ENCODE measurements at places on chromosomes 3 and 15.

DNA sequence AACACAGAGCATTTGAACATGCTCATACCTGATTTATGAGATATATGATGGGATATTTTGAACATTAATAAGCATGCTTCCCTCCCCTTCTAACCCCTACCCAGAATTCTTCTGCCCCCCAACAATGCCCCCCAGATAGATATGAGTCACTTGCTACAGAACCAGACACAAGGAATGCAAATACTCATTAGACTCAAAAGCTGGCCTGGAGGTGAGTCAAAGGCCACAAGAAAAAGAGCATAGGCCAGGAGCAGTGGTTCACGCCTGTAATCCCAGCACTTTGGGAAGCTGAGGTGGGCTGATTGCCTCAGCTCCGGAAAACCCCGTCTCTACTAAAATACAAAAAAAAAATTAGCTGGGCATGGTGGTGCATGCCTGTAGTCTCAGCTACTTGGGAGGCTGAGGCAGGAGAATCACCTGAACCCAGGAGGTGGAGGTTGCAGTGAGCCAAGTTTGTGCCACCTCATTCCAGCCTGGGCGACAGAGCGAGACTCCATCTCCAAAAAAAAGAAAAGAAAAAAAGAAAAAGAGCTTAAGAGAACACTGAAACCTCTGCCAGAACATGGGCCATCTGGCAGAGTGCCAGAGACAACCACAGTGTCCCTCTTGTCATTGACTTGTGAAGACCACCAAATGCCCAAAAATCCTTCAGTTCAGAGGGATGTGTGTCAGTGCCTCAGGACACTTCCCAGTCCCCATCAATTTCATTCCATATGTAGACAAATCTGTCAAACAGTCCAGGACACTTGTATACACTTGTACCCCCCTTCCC, 3.9 kb upstream of the SH3GL3 start:
- no peak for DNase-seq

GRCh38 chr3:97821287-97821773, 481 bp upstream of the CRYBG3 start:
- DNase-seq, result peak; percentile 32

DNA sequence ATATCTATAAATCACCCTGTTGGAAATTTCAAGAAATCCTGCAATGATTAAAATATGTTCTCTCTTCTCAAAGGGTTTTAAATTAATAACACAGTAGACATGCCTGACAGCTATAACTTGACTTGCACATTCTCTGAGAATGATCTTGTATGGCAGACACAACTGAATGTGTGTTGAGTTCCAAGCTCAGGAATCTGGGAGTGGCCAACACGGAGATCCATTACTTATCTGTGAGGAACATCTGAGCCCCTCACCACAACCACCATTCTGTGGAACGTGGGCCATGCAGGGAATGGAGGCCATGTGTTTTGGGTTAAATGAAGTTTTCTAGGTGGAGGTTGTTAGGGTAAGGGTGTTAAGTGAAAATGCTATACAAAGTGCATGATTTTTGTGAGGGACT, 105.3 kb upstream of the CHMP2B start:
- DNase-seq, result no peak

GRCh38 chr3:54862526-54862925, 65.3 kb downstream of the LRTM1 start:
- DNase-seq, result no peak

DNA sequence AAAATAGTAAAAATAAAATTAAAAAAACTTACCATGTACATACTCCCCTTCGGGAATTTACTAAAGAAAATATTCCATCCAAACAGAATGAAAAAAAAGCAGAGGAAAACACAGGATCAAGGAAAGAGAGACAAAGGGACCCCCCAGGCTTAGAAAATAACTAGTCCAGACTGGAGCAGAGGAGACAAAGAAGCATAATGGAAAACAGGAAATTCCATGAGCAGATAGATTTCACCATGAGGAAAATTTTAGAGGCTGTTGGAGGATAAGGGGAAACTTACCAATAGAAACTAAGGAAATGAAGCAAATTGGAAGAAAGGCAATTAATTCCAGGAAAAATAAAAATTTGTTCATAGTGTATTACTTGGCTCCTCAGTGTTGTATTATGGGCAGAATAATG, 36.7 kb downstream of the SLC27A2 start:
- DNase-seq, result no peak

DNA sequence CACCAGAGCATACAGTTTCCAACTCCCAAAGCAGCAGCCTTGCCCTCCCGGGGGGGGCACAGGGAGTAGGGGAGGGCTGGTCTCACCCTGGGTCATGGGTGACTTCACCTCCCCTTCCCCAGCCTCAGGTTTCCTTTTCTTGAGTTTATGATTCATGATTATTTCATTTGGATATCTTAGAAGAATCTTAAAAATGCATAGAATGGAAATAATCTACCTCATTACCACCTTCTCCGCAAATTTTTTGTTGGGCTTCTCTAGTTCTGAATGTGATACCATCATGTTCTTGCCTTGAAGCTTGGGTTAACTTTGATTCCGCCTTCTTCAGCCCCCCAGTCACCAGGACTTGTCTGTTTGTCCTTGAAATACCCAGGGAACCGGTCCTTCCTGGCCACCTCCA, 148.8 kb upstream of the ROPN1 start:
- DNase-seq, result no peak

- no peak for DNase-seq
Measured at GRCh38 chr3:27728195-27729087, 6.3 kb upstream of the EOMES start.

DNA sequence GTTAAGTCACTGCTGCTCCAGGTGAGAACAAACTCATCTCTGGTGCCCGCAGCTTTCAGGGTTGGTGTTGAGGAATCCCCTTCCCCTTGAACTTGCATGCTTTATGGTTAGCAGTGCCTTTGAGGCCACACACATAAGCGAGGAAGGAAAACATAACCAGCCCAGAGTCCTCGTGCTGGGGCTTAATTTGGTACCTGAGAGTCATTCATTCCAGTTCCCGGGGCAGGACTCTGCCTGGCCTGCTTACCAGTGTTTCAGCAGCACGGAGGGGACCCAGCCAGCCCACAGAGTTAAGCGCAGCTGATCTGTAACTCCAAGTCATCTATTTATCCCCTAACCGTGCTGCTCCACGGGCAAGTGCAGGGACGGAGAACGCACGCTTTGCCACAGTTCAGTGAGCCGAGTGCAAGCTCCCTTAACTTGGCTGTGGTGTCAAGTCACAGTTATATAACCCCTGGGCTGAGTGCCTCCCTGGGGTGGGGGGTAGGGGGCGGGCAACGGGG, 302.3 kb upstream of the ICE2 start:
- DNase-seq, result no peak

GRCh38 chr3:93994056-93994455, 14.1 kb downstream of the ARL13B start:
- no peak for DNase-seq

DNA sequence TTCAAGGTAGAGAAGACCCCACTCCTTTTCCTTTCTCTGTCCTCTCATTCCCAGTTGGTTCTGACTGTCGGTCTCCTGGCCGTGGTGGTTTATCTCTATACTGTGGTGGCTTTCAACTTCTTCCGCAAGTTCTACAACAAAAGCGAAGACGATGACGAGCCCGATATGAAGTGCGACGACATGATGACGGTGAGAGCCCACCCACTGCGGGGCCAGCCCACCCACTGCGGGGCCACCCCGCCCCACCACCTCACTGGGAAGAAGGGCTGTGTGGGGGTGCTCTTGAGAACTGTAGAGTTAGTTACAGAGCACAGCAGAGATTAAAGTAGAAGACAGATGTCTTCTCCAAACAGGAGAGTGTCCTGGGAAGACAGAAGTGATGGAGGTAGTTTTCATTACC, 110.6 kb upstream of the CHRM5 start:
- DNase-seq, result no peak

GRCh38 chr15:74410502-74410901, 23.3 kb downstream of the SEMA7A start:
- DNase-seq, result no peak

DNA sequence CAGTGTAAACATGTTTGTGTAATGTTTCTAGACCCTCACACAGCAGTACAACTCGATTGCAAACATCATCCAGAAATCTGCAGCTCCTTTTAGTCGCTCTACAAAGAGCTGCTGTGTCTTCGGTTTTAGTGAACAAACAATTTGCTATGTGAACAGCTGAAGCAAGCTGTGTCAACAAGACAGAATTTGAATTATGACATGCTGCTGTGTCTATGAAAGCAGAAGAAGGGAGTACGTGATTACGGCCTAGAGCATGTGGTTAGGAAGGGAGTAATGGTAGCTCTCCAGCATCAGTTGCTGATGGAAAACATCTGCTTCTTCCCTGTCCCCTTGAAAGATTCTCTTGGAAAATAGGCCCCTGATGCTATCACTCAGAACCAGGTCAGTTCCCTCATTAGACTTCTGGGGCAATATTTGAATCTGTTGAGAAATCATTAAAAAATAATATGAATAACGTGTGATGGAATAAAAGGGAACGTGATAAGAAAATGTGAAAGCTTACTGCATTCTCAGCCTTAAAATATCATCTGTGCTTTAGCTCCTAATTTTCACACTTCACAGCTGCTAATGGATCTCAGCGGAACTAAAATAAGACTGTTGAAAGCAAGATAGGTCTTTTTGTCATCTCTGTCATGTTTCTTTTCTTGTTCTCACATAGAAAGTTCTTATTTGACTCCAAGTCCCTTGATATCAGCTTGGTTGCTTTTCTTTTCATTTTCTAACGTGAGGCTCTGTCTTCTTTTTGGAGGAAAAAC, 891.5 kb downstream of the ROBO2 start:
- no peak for DNase-seq

DNA sequence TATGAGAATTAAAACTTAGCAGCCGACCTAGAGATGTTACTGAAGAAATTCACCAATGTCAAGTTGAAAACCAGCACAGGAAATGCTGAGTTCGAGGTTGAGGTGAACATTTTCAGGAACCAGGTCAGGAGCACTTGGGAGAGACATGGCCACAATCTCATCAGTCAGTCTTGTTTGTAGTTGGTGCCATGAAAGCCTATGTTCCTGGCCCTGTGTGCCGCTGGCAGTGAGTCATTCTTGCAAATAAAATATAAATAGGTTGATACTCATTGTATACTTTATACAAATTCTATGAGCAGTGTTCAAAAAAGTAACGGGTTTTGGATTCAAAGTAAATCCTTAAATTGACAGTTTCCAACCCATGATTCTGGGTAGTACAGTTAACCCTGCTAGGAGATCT, 1.5 kb upstream of the FSIP1 start:
- DNase-seq, result no peak

- no peak for DNase-seq
Measured at GRCh38 chr3:88369337-88369736, 219.6 kb downstream of the C3orf38 start.

GRCh38 chr3:194387276-194387675, 11.8 kb downstream of the GP5 start:
- DNase-seq, result no peak

DNA sequence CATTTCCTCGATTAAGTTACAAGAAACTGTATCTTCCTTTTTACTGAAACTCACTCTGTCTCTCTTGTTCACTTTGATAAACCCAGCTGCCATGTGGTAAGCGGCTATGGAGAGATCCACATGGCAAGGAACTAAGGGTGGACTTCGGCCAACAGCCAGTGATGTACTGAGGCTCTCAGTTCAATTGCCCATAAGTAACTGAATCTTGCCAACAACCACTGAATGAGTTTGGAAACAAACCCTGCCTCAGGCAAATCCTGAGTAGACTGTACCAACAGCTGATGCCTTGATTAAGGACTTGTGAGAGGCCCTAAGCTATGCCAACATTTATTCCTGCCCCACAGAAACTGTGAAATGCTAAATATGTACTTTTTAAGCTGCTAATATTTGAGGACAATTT, 433.5 kb downstream of the PLOD2 start:
- no peak for DNase-seq

- no peak for DNase-seq
Measured at GRCh38 chr3:37116998-37117397, 57.4 kb downstream of the LRRFIP2 start.

DNA sequence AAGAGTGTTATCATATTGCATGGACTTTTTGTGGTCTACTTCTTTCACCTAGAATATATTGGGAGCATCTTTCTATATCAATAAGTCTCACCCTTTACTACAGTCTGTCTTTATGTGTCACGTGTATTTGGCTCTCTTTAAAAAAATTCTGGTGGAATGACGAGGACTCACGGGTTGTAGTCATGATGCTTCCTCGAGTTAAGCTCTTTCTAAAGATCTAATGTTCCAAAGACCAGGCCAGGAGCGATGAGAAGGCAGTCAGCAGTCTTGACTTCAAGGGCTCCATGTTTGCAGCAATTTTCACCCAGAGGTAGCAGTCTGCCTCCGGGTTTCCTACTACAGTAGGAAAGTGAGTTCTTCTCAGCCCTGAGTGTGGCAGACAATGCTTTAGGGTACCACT, 88.9 kb downstream of the FRMD4B start:
- DNase-seq, result no peak

DNA sequence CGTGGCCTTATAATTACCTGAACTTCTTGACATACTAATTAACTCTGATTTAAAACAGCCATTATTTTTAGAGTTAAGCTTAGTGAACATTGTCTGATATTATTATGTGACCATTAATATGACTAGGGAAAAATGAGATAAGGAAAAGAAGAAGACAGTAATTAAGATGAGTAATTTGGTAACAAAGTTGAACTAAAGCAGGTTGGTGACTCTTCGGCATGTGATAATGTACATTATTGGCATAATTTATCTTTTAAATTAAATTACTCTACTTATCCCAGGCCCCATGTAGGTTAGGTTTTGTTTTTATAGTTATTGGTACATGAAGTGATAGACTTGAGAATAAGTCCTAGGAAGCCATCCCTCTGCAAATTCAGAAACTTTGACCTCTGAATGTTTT, 249.7 kb upstream of the CFAP20DC start:
- no peak for DNase-seq

- DNase-seq, result no peak
Measured at GRCh38 chr15:95416576-95416975, 913.9 kb upstream of the NR2F2 start.

GRCh38 chr15:95091444-95091843, 860.1 kb downstream of the MCTP2 start:
- no peak for DNase-seq

GRCh38 chr3:97438131-97438530, 326.4 kb upstream of the ARL6 start:
- no peak for DNase-seq

DNA sequence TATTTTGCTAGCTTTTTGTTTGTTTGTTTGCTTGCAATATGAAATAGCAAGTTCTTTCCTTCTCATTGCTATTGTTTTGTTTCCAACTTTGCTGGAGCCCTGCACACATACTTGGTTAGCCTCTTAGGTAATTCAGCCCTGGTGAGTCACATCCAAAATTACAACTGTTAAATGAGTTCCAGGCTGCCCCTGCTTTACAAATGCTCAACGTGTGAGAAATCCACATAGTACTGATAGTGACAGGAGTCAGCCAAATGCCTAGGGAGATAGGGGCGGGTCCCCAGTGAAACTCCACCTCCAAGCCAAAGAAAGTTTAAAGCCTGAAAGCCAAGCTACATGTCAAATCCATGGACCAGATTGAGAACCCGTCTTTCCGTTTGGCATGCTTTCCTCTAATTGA, 81.3 kb upstream of the RNF7 start:
- DNase-seq, result no peak

GRCh38 chr3:138686771-138687221, 78.2 kb downstream of the FAIM start:
- DNase-seq, result no peak

- DNase-seq, result no peak
Measured at GRCh38 chr15:79406210-79406609, 25.9 kb upstream of the MINAR1 start.

- no peak for DNase-seq
Measured at GRCh38 chr3:14406336-14406735, 3.9 kb downstream of the SLC6A6 start.
